ENCODE measurements at places on chromosomes 6 and 20.

DNA sequence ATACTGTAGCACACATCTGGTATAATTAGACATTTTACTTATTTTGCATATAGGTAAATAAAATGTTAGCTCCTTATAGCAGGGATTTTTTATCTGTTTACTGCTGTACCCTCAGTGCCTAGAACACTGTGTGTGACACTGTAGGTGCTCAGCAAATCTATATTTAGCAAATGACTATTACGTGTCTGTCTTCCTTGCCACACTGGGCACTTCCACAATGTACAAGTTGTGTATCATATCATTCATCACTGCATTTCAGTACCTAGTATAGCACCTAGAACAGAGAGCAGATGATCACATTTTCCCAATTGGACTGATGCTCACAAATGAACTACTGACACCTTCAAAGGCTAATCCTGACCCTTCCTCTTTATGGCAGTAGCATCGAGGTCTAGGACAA is 115.6 kb downstream of the MYB start:
- no peak for DNase-seq

DNA sequence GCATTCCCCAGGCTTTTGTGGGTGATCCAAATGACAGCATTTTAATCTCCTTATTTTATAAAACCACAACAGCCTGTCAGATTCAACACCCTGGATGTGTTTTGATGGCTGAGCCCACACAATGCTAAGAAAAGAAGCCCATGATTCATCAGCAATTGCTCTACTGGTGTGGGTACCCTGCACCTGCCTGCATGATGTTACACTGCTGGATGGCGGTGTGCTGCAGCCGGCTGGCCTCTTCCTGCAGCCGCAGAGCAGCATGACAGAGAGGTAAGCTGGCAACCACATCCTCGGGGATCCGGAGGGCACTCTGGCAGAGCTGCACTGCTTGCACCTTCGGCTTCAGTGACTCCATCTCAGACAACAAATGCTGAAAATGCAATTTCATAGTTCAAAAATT is 327.5 kb downstream of the SYNE1 start:
- peak; percentile 68 for DNase-seq

DNA sequence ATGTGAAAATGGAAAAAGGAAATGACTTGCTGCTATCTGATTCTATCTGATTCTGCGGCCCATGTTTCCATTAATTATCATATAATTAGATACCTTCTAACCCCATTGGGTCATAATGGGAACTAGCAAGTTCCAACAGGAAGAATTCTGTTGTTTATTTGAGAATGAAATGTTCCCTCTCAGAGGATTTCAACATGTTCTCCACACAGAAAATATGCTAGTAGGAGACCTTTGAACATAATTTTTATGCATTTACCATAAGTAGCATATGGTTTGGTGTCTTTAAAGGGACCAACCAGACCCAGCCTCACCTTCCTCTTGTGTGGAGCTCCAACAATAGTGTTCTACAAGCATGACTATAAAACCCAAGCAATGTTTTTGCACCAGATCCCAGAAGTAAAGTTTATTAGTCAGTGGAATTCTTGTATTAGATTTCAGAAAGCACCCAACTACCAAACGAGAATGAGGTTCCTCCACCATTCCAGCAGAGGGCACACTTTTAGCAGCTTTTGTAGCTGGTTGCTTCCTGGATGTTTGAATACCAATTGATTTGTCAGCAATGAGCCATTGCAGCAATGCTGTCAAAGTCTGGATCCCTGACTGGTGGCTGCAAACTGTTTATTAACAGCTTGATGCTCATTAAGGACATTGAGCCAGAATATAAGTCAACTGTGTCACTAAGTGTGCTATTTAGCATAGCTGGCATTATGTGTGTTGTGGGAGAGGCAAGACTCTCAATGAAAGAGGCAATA is 143.6 kb upstream of the GJE1 start:
- no peak for DNase-seq

DNA sequence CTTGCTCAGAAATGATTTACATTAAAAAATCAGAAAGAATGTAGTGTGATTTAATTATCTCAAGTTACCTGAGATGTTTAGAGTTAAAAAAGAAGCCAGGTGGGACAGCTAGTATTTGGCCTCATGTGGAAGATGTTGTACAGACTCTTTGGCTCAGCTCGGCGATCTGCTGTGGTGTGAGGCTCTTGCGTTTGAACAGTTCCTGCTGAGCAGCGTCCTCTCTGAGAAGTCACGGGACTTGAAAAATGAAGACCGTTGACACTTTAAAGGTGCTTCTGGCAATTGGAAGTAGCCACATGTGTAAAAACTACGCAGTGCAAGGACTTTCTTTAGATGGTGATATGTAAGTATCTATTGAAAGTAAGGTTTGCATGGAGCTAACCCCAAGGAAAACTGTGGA is 169.0 kb downstream of the BACH2 start:
- DNase-seq = no peak

- DNase-seq = no peak
Observed at GRCh38 chr6:11484441-11484840, 53.1 kb upstream of the TMEM170B start.

GRCh38 chr20:8568075-8568474 is 436.0 kb downstream of the PLCB1 start:
- no peak for DNase-seq

GRCh38 chr6:153058909-153059308 is 56.4 kb upstream of the MTRF1L start:
- DNase-seq = no peak

Measured in Ammon's horn (tissue), 1 donor.